ENCODE measurements at places on chromosomes 1 and 21. TPM values are rescaled to one million over a fixed set of nuclear protein-coding genes. Genes with fewer than 3 reads are reported as not detected.

The C1QA gene
- 0.13 TPM for total RNA-seq

The TMPRSS2 gene
- not detected for total RNA-seq

The RNF19B gene
- 8.7 TPM for total RNA-seq

The DISC1 gene
- 3.3 TPM for total RNA-seq

The MAP3K21 gene
- total RNA-seq = not detected

Measured in aortic smooth muscle cell (primary cell).